ENCODE measurements at places on chromosomes 12 and 14. TPM values are rescaled to one million over a fixed set of nuclear protein-coding genes. Genes with fewer than 3 reads are reported as not detected.

NOS1 gene
- 0.07 TPM for total RNA-seq

LRRC10 gene
- not detected for total RNA-seq

TRPV4 gene
- 0.10 TPM for total RNA-seq

GPR137C gene
- total RNA-seq, result 1.2 TPM

FSCB gene
- total RNA-seq, result not detected

METTL3 gene
- 26.5 TPM for total RNA-seq

CD4 gene
- total RNA-seq, result 6.2 TPM

FOXN4 gene
- total RNA-seq, result not detected

DNA sequence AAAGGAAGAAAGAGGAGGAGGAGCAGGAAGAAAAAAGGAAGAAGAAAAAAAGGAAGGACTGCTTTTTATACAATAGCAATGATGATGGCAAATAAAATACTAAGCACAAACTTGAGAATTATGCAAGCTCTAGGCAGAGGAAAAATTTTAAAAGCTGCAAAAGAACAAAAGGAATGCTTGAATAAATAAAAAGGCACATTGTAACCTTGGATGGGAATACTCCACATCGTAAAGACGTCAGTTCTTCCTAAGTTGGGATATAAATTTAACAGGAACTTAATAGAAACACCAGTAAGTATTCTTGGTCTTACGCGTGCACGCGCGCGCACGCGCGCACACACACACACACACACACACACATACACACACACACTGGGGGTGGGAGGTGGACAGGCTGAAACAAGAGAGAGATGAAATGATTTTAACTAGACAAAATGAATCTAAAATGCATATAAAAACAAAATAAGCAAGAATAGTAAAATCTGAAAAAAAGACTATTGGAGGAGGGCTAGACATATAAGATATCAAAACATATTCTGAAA is 43.0 kb downstream of the SERPINA3 start:
- DNase-seq, result no peak

DNA sequence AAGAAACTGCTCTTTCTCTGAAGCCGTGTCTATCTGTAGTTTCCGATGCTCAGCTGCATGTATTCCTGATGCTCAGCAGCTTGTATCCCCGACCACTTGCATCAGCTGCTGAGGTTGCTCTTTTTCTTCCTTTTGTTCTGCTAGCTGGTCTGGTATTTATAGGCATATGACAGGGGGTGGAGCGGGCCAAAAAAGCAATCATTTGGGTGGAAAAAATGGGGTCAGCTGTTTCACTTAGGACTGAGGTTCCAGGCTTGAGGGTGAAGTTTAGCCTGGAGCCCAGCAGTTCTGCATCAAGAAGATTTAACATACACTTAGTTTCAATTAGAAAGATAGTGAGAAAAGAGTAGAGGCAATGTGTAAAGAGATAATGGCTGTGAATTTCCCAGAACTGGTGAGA is 23.6 kb upstream of the AMN1 start:
- no peak for DNase-seq

- peak; percentile 26 for DNase-seq
Observed at GRCh38 chr14:59897757-59898383, 22.1 kb upstream of the LRRC9 start.

- DNase-seq, result no peak
Observed at GRCh38 chr12:105805730-105806399, 332.9 kb downstream of the NUAK1 start.

- peak; percentile 73 for DNase-seq
Observed at GRCh38 chr12:89384050-89384758, 31.9 kb upstream of the DUSP6 start.

- DNase-seq, result peak; percentile 44
Observed at GRCh38 chr14:76955575-76956315, 72.8 kb downstream of the IRF2BPL start.

- DNase-seq, result no peak
Observed at GRCh38 chr14:101097109-101097793, 193.7 kb upstream of the RTL1 start.

DNA sequence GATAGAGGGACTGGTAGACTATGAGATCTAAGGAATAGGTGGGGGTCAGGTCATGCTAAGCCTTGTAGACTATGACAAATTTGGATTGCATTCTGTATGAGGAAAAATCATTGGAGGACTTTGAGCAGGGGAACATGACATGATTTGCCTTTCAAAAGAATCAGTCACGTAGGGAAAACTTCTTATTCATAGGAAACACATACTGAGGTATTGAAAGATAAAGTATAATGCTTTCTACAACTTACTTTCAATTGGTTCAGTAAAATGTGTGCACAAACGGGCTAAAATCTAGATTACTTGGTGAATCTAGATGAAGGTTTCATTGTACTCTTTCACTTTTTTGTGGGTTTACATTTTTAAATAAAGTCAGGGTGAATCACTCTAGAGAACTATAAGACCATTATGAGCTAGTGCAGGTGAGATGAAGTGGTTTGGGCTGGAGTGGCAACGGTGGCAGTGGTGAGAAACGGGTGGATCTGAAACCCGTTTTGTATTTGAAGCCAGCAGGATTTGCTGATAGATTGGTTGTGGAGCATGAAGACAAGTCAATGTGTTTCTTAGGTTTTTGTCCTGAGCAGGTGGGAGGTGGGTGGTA is 6.7 kb downstream of the BBS10 start:
- DNase-seq, result no peak

- DNase-seq, result peak; percentile 71
Observed at GRCh38 chr14:72516936-72517700, 376.8 kb downstream of the DPF3 start.

- no peak for DNase-seq
Observed at GRCh38 chr12:93729934-93730333, 52.8 kb downstream of the CRADD start.

GRCh38 chr12:88035271-88035906 is 6.2 kb upstream of the C12orf50 start:
- peak; percentile 92 for DNase-seq

DNA sequence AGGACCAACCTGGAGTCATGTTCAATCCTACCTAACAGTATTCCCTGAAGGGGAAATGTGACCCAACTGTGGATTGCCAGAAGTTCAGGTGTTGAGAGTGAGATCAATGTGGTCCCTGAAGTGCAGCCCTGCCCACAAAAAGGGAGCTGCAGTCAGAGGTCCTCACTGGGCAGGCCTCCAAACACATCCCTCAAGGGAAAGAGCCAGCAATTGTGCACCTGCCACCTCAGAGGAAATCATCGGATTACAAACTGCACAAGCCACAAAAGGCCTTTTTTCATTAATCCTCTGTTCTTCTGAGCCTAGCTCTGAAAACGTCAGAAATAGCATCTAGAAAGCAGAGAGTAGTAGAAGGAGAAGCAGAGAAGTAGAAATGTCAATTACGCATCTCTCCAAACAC is 10.8 kb upstream of the MDM1 start:
- DNase-seq, result no peak

- no peak for DNase-seq
Observed at GRCh38 chr12:21523148-21523547, 2.9 kb upstream of the SPX start.

DNA sequence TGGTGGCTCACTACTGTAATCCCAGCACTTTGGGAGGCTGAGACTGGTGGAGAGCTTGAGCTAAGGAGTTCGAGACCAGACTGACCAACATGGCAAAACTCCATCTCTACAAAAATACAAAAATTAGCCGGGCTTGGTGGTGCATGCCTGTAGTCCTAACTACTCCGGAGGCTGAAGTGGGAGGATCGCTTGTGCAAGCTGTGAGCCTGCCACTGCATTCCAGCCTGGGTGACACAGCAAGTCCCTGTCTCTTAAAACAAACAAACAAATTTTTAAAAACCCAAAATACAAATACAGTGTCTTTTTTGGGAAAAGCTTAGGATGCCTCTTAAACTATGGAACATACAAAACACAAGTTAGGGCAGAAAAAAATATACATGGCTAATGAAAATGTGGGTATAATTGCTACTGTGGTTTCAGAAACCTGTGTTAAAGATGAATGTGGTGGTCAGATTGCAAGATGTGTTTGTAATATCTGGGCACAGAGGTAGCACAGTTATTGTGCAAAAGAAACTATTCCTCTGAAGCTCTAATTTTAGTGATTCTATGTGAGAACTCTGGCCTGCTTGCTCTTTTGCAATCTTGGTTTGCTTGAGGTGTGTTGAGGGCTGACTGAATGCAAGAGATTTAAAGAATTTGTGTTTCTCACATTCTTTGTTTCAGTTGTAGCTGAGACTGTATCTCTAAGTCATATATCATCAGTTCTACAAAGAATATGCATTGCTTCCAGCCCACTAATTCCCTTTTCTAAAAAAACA is 3.9 kb upstream of the HSPA2 start:
- no peak for DNase-seq

GRCh38 chr14:76484355-76484754 is 108.4 kb downstream of the ESRRB start:
- DNase-seq, result no peak

GRCh38 chr14:68285421-68286179 is 466.0 kb downstream of the RAD51B start:
- no peak for DNase-seq

GRCh38 chr12:70265132-70265531 is 21.9 kb downstream of the CNOT2 start:
- no peak for DNase-seq

- peak; percentile 83 for DNase-seq
Observed at GRCh38 chr14:105050551-105050897, 14.7 kb downstream of the GPR132 start.

DNA sequence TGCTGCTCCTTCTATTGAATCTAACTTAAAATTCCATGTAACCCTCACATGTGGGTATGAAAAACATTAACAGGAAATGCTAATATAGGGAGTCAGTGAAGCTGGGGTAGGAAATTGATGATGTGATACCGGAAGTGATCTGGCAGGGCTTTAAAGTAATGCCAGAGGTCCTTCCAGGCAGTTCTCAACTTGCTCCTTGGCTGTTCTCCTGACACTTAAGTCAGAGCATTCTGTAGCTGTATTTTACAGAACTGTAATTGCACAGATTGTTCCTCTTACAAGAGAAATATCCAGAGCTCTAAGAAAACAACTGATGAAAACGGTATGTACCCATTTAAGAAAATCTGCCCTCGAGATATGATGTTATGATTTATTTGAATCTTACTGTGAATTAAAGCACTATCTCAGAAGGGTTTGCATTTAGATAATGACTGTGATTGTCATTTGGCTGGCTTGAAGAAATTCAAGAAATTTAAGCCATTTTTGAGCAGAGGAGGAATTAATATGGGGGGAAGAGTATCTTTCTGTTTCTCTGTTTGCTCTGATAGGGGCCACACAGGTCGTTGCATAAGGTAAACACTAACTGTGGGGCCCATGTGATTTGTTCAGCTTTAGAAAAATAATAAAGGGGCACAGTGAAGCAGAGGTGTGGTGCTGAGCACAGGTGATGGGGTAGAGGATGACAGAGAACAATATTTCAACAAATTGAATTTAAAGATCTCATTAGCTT is 88.4 kb downstream of the BBS10 start:
- DNase-seq, result no peak
